Suprapubic skin (tissue), 4 donors: ENCODE measurements at places on chromosomes 4 and X. TPM values are rescaled to one million over a fixed set of nuclear protein-coding genes. Genes with fewer than 3 reads are reported as not detected.

The ZNF185 gene
- total RNA-seq = 50.1 TPM

The LRCH2 gene
- total RNA-seq = 0.44 TPM

The SOWAHB gene
- total RNA-seq = 3.6 TPM

The PDGFRA gene
- 14.6 TPM for total RNA-seq

The PARM1 gene
- total RNA-seq = 17.7 TPM

The NUP62CL gene
- total RNA-seq = 1.4 TPM

The ABCG2 gene
- total RNA-seq = 2.6 TPM

The CA5B gene
- 8.7 TPM for total RNA-seq
